ENCODE measurements at places on chromosomes 3 and 15. TPM values are rescaled to one million over a fixed set of nuclear protein-coding genes. Genes with fewer than 3 reads are reported as not detected.
A peak's percentile ranks its signal among the peaks of the same experiment; 100 is the strongest.

Gene IQGAP1
- 33.8 TPM for polyA plus RNA-seq

DNA sequence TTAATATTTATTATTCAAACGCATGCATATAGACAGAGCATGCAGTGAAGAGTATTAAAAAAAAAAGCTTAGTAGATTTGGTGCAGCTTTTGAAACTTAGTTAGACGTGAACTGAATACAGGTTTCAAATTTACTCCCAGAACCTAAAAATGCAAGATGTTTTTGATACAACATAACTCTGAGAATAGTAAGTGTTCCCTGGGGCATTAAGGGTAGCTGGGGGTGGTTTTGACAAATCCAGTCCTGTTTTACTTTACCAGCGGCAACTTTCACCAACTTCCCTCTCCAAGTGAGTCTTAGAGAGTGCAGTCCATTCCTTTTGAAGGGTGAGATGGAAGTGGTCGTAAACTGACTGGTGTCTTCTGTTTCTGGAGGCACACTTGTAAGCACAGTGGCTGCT lies 11.2 kb downstream of the NCBP2 start:
- no peak for DNase-seq

DNA sequence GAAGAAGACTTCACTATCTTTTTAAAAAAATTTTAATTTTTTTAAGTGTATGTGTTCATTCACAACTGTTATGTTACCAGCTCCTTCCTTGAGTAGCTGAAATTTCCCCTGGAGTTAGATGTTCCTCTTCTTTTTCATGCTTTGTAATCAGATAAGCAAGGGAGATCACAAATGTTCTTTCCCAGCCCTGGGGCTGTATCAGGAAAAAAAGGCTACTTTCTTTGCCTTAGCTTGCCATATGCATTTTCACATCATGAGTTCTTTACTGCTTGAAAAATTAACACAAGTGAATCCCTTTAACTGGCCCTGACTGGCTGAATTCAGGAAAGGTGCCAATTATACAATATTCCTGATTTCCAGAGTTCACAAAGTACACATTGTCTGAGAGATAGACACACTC lies 353.2 kb upstream of the ATP11B start:
- no peak for DNase-seq

DNA sequence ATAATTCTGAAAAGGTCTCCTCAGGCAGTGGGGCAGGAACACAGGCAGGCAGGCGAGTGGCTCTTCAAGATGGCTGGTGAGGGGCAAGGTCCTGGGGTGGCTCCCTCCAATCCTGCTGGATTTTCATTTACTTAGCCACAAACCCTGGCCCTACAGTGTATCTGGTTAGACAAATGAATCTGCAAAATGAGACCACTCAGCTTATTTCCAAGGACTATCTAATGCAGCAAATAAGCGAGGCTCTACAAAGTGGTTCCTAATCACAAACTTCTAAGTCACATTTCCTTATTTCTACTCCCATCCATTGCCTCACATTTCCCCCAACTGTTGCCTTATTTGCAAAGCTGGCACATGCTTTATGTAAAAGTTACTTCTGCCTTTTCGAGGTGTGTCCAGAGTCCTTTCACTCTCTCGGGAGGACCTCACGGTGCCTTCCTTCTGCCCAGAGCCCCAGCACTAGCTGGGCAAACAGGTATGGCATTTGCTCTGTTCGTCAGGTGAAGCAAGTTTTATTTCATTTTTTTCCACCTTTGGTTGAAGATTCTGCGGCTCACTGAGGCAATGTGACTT lies 40.5 kb downstream of the CCDC12 start:
- no peak for DNase-seq

GRCh38 chr3:66480666-66481065 lies 20.2 kb downstream of the LRIG1 start:
- no peak for DNase-seq

DNA sequence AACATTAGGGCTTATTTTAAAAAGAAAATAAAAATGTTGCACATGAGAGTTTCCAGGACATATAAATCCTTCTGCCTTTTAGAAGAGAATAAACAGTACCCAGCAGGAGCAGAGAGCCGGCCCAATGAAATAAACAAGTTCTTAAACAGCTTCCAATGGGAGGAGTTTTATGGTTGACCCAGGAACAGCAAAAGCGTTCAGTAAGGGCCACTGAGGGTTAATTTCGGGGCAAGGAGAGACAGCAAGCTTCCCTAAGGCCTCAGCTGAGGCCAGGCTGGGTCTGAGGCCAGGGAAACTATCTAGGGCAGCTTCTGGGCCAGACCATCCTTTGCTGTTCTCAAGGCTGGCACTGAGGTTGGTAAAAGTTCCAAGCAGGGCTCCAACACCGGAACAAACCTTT lies 3.4 kb downstream of the PDZRN3 start:
- no peak for DNase-seq

DNA sequence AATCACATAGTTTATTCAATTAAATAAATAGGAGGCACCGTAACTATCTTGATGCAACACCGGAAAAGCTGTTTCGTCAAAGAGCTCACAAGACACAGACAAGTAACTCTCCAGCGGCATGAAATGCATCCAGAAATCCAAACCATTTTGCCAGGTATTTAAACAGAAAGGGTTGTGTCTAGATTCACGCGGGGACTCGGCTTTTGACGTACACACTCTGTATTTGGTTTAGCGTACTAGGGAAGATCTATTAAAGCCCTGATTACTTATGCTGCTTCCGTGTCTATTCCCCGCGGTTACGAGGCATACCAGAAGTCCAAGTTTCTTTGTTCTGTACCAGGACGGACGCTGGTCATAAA lies 718 bp downstream of the BNIP2 start:
- peak; percentile 7 for DNase-seq

Measured in spinal cord (tissue), 10 donors.